Activated CD4-positive, CD25-positive, alpha-beta regulatory T cell (primary cell): ENCODE measurements at places on chromosomes 12 and 14.

DNA sequence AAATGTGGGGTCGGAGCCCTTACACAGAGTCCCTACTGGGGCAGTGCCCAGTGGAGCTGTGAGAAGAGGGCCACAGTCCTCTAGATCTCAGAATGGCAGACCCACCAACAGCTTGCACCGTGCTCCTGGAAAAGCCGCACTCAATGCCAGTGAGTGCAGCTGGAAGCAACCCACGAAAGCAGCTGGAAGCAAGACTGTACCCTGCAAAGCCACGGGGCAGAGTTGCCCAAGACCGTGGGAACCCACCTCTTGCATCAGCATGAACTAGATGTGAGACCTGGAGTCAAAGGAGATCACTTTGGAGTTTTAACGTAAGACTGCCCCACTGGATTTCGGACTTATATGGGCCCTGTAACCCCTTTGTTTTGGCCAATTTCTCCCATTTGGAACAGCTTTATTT, 12.3 kb downstream of the GTF2A1 start:
- DNase-seq = no peak

GRCh38 chr14:20603813-20604690, 12.9 kb upstream of the RNASE12 start:
- no peak for DNase-seq

GRCh38 chr12:102480406-102480805, at the start of gene IGF1:
IGF1 (minus strand) TSS chr12:102480563; CDS start chr12:102480381, 182 bp downstream.
- no peak for DNase-seq

DNA sequence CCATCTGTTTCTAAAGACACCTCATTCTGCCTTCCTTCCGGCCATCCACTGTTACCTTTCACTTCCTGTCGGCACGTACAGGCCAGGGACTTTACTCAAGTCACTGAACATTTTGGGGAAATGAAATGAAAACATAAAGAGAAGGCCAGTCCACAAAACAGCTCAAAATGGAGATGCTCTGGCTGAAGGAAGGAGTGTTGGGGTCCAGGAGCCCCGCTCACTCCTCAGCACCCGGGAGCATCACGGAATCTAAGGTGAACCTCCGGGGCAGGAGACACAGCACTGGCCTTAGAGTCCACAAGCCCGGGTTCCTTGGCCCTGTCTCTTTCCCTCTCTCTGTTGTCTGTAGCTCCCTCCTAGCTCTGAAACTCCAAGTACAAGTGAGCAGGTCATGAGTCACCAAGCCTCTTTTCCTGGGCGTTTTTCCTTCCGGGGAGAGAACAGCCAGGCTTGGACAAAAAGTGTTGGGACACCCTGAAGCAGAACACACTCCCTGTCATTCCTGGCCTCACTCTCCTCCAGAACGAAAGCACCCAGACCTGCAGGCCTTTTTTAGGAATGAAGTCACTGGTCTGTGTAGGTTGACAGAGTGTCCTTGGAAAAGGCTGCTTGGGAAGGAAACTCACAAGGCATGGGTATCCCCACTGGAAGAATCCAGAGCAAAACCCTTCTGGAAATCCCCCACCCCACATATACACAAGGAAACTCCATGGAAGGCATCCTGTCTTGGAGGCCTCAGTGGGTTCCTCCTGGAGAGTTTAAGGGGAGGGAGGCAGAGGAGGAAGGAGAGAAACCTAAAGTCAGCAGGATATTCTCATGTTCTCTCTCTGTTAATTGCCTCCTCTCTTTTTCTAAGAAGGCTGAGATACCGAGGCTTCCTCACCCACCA, 245.3 kb downstream of the ZFP36L1 start:
- DNase-seq = no peak

DNA sequence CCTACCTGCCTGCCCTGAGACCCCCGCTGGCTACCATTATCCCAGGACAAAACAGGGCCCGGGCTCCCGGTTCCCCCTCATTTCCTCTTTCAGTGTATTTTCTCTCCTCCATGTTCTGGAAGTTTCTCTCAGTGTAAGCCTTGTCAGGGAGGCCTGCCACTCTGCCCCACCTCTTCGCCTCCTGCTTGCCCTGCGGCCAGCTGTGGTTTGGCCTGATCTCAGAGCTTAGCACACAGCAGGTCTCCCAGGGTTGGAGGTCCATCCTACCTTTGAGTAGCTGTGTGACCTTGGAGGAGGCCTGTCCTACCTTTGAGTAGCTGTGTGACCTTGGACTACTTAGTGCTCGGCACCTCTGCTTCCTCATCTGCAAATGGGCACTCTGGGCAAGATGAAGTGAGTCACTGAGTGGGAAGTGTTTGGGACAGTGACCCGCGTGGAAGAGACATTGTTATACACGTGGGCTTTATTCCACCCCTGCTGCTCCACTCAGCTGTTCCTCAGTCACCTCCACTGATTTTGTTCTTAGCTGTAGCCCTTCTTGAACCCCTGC, 212.7 kb downstream of the ZFP36L1 start:
- DNase-seq = no peak

DNA sequence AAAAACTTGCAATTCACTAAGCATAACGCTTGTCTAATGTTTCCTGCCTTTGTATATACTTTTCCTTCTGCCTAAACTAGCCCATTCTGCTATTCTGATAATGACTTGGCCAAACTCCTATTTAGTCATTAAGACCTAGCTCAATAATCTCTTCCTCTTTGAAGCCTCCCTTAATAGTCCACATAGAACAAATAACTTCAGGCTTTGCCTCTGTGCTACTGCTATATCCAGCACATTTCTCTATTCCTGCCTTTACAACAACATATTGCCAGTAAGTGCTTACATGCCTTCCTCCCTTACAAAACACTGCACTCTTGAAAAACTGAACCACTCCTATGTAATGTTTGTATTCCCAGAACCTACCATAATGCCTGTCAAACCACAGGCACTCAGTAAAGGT, 13.8 kb downstream of the PRICKLE1 start:
- no peak for DNase-seq

DNA sequence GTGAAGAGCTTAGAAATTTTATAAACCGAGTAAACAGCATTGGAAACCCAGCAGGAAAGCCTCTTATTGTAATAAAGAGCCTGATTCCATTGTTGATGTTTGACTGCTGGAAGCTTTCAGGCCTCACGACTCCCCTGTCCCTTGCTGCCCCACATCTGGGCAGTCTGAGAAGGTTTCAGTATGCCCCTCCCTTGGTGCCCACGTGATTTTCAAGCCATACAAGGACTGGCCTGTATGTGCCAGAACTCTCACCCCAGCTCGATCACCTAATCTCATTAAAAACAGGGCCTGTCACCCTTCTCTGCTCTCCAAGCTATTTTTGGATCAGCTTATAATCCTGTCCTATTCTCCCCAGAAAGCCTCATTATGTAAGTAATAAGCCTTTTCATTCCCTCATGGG, 7.5 kb upstream of the PYROXD1 start:
- DNase-seq = no peak

GRCh38 chr12:24906141-24906540, 42.8 kb downstream of the BCAT1 start:
- no peak for DNase-seq

GRCh38 chr12:49667325-49668090, 39.7 kb downstream of the FMNL3 start:
- no peak for DNase-seq

DNA sequence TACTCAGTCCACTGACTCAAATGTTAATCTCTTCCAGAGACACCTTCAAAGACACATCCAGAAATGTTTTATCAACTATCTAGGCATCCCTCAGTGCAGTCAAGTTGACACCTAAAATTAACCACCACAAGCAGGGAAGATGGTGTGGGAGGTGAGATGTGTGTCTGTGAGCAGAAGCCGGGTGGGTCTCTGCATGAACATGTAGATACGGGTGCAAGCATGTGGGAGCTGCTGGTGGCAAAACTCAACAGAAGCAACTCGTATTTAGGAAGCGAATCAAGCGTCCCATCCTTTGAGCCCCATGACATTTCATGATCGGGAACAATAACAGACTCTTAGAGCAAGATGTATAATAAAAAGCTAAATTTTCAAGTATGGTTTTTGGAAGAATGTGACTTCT, 110.0 kb upstream of the C14orf180 start:
- DNase-seq = no peak

DNA sequence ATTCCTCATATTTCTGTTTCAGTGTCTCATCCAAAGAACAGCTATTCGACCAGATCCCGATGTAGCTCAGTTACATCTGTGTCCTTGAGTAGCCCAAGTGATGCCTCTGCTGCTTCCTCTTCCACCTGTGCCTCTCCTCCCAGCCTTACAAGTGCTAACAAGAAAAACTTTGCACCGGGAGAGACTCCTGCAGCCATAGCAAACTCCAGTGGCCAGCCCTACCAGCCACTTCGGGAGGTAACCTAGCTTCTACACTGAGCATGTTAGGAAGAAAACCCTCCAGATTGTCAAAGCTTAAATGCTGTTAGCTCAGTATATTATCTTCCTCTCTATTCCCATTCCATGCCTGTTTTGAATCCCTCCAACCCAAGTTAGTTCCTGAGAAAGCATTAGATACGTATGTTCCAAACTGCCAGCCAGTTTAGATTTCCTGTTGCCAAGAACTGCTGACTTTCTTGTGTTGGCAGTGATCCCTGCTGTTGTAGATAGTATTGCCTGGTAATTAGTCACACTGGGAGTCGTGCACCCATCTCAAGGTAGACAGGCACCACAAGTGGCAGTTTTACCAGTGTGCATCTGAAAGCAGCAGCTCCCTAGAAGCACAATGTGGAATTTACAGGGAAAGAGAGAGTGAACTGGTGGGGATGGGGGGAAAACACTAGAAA, 14.0 kb upstream of the KCNH3 start:
- DNase-seq = no peak

- no peak for DNase-seq
These were observed 85.9 kb upstream of the REP15 start for GRCh38 chr12:27610374-27610773.

DNA sequence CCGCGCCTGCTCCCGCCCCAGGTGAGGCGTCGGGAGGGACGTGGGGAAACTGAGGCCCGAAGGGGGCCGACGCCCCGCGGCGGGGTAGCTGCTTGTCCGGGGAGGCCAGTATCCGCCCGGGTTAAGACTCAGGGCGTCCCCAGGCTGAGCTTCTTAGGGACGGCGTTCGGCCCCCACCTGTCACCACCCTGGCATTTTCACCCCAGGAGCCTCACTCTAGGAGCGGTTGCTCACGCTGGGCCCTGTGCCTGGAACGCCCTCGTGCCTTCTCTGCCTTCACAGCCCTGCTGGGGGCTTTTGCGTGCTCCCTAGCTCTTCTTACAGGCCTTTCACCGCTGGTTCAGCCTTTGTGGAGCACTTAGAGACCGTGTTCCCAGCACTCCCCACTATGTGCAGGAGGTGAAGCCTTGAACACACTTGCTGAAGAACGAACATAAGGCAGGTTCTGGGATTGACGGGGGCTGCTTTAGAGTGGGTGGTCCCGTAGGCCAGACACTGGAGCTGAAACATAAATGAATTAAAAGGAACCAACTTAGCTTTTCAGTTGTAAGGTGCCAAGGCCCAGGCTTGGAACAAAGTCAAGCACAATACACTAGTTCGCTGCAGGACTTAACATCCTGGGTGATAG, 601 bp downstream of the ZNF839 start:
- no peak for DNase-seq

DNA sequence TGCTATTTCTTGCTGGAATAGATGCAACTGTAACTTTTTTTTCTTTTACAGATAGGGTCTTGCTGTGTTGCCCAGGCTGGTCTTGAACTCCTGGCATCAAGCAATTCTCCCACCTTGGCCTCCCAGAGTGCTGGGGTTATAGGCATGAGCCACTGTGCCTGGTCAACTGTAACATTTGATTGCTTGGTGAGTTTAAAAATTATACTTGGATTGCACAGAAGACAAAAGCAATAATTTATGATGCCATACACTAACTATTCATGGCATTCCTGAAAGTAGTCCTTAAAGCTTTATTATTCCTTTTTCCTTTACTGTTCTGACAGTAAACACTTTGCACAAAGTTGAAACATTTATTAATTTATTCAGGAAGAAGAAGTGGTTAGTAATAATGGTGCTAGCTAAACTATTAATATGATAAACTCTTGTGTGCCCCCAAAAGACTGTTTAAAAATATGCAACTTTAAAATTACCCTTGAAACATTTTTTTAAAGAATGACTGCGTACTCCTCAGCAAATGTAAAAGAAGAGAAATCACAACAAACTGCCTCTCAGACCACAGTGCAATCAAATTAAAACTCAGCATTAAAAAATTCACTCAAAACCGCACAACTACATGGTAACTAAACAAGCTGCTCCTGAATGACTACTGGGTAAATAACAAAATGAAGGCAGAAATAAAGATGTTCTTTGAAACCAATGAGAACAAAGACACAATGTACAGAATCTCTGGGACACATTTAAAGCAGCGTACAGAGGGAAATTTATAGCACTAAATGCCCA, 8.3 kb downstream of the PTPRB start:
- DNase-seq = no peak

GRCh38 chr12:54932038-54932437, 52.5 kb downstream of the TESPA1 start:
- DNase-seq = no peak

DNA sequence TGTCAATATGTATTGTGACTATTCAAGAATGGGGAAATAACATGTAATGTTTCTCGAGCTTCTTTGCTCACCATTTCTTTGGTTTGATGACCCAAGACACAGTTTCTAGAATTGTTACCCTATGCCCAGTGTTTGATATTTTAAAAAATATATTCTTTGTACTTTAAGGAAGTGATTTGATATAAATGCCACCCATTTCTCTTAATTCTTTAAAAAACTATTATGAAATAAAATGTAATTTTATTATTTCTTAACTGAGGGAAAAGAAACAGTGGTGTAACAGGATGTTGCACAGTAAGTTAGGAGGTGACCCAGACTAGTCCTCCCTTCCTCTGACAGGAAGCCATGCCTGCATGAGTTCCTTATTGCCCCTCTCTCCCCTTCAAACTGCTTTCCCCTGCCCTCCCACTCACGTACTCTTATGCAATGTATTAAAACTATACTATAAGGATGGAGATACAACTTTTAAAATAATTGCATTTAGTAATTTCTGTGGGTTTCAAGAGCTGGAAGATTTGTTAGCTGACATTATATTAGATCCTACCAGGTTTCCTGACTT, 279.4 kb downstream of the TMTC2 start:
- DNase-seq = no peak

DNA sequence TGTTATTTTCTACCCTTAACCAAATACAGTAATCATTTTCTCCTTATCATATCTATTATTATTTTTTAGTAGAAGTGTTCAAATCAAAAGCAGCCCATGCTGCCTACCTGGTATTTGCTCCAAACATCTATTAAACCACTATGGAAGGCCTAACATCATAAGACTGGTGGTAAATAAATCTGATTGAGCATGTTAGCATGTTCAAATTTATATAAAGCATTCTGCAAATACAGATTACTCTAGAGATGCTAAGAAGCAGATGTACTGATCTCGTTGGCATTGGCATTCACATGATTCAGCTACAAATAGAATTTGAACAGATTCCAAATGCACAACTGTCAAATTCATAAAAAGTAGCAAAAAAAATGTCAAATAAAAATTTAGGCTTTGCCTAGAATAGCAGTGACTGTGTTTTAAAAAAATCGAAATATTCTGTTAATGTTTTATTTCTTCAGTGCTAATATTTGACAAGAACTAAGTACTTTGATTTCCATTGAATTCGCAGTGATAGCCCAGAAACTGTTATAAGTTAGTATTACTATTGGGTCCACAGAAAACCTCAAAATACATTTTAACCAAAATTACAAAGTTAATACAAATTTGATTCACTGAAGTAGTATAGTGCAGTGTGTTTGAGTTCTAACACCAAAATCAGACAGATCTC, 9.4 kb upstream of the OSBPL8 start:
- no peak for DNase-seq
